PC-3 (cell line): ENCODE measurements at places on chromosomes 3 and 15. TPM values are rescaled to one million over a fixed set of nuclear protein-coding genes. Genes with fewer than 3 reads are reported as not detected.

RNF168 gene
- total RNA-seq: 12.8 and 13.8 TPM in 2 replicates

DNA sequence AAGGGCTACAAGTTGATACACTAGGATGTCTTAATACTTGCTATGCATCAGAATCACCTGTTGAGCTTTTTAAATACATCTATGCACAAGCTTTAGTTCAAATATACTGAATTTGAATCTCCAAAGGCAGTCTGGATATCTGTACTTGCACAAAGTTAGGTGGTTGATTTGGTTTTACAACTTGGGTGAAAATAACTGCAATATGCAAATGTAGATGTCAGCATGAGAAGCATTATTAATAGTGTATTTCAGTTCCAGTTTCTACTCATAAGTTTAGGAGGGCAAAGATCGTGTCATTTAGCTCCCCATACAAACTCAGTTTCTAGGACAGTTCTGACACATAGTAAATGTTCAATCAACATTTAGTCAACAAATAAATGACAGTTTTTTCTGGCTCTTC, 25.6 kb downstream of the IQCB1 start:
- DNase-seq: no peak

DNA sequence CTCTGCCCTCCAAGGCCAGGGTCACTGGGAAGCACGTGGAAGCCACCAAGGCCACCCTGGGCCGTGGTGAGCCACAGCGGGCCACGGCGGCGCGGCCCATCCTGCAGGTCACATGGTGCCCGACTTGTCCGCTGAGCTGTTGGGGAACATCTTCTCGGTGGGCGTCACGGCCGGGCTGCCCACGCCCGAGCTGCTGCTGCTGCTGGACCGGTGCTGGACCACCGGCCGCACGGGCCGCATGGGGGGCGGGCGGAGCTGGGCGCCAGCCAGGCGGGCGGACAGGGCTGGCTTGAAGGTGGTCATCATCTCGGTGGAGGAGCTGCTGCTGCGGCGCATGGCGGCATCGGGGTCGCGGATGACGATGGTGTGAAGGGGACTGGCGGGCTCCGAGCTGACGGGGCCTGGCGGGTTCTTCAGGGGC, 22.1 kb upstream of the RAD18 start:
- DNase-seq: no peak

GRCh38 chr3:174100744-174101143, 703.2 kb downstream of the NLGN1 start:
- DNase-seq: peak; percentile 25

GRCh38 chr3:118980832-118981231, 53.8 kb downstream of the IGSF11 start:
- DNase-seq: no peak

RFT1 gene
- total RNA-seq: 21.1 and 24.6 TPM in 2 replicates

GRCh38 chr15:49715211-49715610, 94.4 kb downstream of the DTWD1 start:
- no peak for DNase-seq

DNA sequence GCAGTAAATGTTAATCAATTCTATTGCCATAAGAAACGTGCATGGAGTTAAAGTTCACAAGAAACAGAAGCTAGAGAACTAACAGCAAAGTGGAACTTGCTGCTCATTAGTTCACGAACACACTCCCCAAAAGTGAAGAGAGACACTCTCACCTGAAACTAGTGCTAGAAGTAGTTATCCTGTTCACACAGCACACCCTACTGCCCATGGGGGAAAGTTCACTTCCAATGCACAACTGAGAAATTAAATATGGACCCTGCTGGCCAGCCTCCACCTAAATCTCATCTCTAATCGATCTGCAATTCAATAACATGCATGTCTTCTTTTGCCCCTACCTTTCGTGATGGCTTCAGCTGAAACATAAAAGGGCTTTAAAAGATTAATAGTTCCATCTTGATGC, 39.4 kb upstream of the FRMD4B start:
- DNase-seq: peak; percentile 51
